Breast epithelium (tissue), 4 donors: ENCODE measurements at places on chromosomes 4 and X. TPM values are rescaled to one million over a fixed set of nuclear protein-coding genes. Genes with fewer than 3 reads are reported as not detected.

- no peak overlapping the region for H3K4me3 ChIP-seq
- no peak for DNase-seq
- H3K36me3 ChIP-seq, result peaks cover 6% of the 10 kb centered on the region
- H3K27me3 ChIP-seq, result no peaks in the 10 kb centered on the region
- no peak overlapping the region for H3K27ac ChIP-seq
- H3K4me1 ChIP-seq, result no peaks in the 10 kb centered on the region
These were observed 521.1 kb downstream of the FSTL5 start for GRCh38 chr4:161642708-161643107.

The FRMD7 gene
- total RNA-seq, result not detected

- no peaks in the 10 kb centered on the region for H3K4me1 ChIP-seq
- no peaks in the 10 kb centered on the region for H3K27me3 ChIP-seq
- H3K27ac ChIP-seq, result no peak overlapping the region
- DNase-seq, result no peak
These were observed 95.7 kb downstream of the ANTXR2 start for GRCh38 chr4:79977131-79977840.

DNA sequence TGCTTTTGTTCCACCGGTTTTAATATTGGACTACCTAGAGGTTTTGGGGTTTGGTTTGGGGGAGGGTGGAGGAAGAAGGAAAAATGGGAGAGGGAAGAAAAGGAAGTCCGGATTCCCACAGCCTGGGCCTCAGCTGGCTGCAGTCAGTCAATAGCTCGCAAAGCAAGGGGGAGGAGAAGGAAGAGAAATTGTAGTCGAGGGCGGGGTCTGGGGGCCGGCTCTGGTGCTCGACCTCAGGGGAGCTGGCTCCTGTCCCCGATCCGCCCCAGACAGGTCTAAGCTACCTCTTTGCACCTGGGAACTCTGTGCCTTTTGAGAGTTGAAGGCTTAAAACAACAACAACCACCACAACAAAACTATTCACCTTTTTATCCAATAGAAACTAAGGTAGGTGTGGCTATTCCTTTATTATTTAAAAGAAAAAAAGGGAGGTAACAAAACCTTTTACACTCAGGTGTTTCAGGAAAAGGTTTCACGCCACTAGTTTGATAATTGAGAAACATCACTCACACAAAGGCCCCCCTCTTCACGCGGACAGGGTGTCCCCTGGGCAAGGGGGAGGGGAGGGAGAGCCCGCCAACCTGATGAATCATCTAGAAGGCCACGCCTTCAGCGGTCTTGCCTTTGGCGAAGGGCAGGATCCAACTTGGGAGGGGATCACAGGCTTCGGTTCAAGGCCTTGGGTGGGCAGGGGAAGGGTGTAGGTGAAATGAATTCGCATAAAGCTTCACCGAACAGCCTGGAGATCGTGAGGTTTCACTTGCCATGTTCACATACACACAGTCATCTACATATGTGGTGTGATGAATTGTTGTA, 1.6 kb upstream of the LNX1 start:
- peak overlapping the region; percentile 42 for H3K4me3 ChIP-seq
- H3K27me3 ChIP-seq, result no peaks in the 10 kb centered on the region
- DNase-seq, result peak; percentile 76

The DCAF8L1 gene
- total RNA-seq, result not detected

DNA sequence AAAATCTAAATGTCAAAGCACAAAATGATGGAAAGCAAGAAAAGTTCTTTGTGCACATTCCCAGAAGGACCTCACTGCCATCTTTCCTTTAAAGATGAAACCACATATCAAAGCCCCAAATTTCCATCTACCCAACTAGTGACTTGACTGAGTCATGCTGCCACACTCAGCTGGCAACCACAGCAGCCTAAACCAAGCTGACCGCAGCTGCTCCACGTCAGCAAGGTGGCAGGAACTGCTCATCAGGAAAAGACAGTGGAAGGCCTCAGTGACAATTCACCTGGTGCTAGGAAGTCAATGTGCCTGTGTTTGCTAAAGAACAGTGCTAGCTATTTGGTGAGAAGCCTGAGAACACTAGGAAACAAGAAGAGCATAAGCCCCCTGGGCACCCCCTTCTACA, 26.1 kb downstream of the ACOX3 start:
- H3K4me1 ChIP-seq, result no peaks in the 10 kb centered on the region
- H3K4me3 ChIP-seq, result no peak overlapping the region
- DNase-seq, result no peak
- H3K27me3 ChIP-seq, result no peaks in the 10 kb centered on the region
- no peak overlapping the region for H3K27ac ChIP-seq
- no peaks in the 10 kb centered on the region for H3K36me3 ChIP-seq

DNA sequence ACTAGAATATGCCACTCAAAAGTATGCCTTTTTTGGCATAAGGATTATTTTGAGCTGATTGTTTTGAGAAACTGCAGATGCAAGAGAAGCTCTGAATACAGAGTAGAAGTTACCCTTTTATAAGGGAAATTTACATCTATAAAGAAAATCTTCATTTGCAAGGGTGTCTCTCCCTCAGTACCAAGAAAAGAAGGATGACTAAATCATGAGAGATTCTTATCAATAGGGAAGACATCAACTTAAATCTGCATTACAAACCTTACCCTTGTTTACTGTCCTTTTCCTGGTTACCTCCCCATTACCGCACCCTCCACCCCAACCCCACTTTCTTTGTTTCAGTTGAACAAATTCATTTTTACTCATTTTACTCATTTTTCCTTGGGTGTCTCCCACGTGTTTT, 62.5 kb downstream of the RLIM start:
- no peaks in the 10 kb centered on the region for H3K27me3 ChIP-seq
- H3K27ac ChIP-seq, result no peak overlapping the region
- no peak overlapping the region for H3K4me3 ChIP-seq
- H3K4me1 ChIP-seq, result no peaks in the 10 kb centered on the region
- H3K36me3 ChIP-seq, result no peaks in the 10 kb centered on the region

DNA sequence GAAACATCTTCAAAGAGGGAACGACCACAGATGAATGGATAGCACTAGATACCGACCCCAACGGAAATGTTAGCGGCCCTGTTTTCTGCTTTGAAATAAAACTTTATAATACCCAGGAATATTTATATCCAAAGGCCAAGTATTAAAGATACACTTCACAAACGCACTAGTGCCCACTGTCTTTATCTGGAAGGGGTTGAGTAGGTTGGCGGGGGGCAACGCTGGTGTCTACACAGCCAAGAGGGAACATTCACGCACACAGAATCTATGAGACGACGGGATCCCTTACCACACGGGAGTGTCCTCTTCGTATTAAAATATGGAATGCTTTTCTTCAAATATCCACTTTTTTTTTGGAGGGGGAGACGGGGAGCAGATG, 3.3 kb downstream of the HAND2 start:
- no peaks in the 10 kb centered on the region for H3K4me1 ChIP-seq
- H3K27me3 ChIP-seq, result peaks cover 95% of the 10 kb centered on the region
- DNase-seq, result no peak
- peak overlapping the region; percentile 45 for H3K27ac ChIP-seq

DNA sequence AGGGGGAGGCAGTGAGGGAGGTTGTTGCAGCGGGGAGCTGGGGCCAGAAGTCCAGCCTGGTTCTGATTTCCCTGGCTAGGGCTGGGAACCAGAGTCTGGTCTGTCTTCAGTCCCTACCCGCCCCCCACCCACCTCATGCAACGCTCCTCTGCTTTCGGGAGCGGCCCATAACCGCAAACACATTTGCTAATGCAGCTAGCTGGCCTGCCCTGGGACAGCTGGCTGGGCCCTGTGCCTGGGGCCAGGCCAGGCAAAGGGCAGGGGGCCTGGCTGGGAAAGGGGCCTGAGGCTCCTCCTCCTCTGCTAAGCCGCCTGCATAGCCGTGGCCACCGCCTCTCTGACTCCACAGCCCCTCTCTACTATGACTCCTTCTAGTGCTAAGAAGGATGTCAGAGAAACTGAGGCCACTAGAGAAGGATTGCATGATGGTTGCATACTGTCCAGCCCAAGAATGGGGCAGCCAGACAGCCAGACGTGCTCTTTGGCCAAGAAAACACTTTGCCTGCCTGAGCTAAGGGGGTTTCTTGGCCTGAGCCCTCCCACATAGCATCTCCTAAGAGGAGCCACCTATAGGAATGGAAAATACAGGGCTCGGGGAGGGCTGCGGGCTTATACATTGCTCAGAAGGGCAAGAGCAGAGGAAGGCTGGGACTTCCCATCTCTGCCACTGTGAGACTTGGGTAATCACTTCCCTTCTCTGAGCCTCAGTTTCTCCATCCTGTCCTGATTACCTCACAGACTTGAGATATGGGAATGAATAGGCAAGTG, 76.9 kb downstream of the PJA1 start:
- H3K4me1 ChIP-seq, result no peaks in the 10 kb centered on the region
- H3K4me3 ChIP-seq, result no peak overlapping the region
- H3K27me3 ChIP-seq, result no peaks in the 10 kb centered on the region
- DNase-seq, result no peak

DNA sequence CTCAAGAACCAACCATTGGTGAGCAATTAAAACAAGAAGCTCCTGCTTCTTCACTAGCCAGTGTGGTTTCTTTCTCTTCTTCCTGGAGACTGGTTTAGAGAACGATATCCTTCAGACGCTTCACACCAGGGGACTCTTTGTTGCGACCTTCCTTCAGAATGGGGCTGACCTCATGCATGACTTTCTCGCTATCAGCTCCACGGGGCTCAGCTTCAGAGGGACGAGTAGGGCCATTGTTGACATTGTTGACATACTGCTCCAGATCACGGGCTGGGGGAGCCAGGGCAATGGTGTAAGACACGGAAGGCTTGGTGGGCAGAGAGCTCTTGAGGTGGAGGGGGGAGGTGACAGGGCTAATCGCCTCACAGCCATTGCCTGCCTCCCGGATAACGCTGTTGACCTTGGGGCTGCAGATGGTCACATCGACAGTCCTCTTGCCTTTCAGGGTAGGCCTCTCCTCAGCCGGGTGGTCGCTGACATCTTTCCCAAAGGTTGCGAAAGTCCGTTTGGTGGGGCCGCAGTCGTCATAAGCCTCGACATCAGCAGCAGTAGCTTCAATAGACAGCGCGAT, 113.8 kb downstream of the PCDH19 start:
- H3K4me1 ChIP-seq, result no peaks in the 10 kb centered on the region
- no peak overlapping the region for H3K4me3 ChIP-seq
- H3K27me3 ChIP-seq, result peaks cover 40% of the 10 kb centered on the region
- DNase-seq, result no peak
- no peaks in the 10 kb centered on the region for H3K36me3 ChIP-seq

DNA sequence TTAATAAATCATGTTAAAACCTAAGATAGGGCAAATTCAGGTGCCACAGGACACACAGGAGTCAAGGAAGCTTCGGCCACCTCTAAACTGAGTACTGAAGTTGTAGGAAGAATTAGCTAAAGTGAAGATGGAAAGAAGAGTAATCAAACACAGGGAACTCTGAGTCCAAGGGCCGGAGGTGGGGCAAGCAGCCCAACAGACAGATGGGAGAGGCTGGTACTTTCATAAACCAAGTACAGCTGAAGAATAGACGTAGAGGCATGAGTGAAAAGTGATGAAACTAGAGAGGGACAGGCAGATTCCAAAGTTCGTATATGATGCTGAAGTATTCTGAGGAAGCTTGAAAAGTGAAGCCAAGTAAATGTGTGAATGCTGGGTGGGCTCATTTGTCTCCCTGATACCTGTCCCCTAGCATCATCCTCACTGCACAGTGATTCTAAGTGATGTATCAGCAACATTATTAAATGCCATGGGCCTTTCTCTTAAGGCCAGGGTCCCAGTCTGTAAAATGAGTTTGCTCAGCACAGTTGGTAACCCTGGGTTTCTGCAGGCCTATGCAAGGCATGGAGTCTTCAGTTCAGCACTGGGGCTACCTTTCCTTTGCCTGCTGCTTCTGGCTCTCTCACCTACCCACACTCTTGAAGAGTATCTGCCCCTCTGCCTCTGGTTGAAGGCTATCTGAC, 203.3 kb downstream of the NR3C2 start:
- no peaks in the 10 kb centered on the region for H3K4me1 ChIP-seq
- no peaks in the 10 kb centered on the region for H3K36me3 ChIP-seq
- H3K27ac ChIP-seq, result no peak overlapping the region
- no peak for DNase-seq
- H3K4me3 ChIP-seq, result no peak overlapping the region
- H3K27me3 ChIP-seq, result no peaks in the 10 kb centered on the region
